Posterior cingulate gyrus (tissue), 11 donors: ENCODE measurements at places on chromosomes 1 and 21.
A peak's percentile ranks its signal among the peaks of the same experiment; 100 is the strongest.

- no peak for DNase-seq
Measured at GRCh38 chr1:219812086-219812485, 116.3 kb downstream of the SLC30A10 start.

GRCh38 chr1:233613252-233614172 lies at the start of gene KCNK1:
Gene KCNK1, plus strand, starts transcription at chr1:233614106. Its CDS starts 66 bp downstream, at chr1:233614172.
- peak; percentile 47 for DNase-seq

- DNase-seq: no peak
Measured at GRCh38 chr1:12209495-12209832, 20.4 kb upstream of the VPS13D start.

DNA sequence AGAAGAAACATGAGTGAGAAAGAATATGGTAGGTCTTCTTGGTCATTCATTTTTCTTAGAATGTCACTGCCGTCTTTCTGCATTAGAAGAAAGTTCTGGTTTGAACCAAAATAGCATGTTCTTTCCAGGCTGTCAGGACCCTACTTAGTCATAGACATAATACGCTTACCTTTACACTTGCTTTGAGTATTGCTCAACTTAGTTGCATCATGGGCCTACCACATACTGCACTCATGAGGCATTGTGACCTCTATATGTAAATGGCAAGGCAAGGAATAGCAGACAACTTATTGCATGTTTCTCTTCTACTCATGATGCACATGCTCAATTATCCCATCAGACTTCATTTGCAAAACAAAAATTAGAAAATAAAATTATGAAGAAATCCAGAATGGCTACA lies 415.0 kb downstream of the HLX start:
- no peak for DNase-seq

DNA sequence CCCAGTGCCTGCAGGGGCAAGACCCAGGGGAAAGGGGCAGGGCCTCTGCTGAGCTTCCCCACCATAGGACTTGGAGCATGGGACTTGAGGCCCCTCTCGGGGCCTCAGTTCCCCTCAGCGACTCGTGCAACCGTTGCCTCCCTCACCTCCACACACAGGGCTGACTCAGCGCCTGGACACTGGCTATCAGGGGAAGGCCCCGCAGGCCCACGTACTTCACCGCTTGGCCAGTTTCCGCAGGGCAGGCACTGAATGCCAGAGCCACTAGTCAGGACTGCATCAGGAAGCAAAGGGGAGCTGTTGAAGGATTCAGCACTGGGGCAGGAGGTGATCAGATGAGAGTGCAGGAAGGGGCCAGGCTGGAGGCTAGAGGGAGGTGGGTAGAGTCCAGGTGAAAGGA lies 15.5 kb upstream of the FAM131C start:
- no peak for DNase-seq

DNA sequence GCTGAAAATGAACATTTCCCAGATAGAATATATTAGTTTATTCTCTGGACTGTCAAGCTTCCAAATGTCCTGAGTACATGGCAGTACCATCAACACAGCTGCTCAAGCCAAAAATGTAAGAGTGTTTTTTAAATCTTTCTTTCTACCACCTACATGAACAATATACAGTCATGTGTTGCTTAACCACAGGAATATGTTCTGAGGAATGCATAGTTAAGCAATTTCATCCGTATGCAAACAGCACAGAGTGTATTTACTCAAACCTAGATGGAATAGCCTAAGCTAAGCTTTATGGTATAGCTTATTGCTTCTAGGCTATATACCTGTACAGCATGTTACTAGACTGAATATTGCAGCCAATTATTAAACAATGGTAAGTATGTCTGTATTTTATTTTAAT lies 561.9 kb upstream of the ADGRL4 start:
- DNase-seq: no peak

DNA sequence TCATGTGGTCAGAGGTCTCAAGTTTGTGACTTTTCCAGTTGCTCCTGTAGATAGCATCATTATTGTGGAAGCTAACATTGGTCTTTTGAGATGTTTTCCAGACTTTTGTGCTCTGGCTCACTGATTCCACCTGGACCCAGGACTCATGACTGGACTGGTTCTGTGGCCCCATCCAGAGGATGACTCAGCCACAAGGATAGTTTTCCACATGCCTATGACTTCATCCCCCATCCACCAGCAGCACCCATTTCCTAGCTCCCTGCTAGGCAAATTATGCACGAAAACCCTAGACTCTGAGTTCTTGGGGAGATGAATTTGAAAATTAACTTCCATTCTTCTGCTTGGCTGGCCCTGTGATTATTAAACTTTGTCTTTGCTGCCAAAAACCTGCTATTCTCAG lies 949.3 kb downstream of the MRPL39 start:
- DNase-seq: no peak

DNA sequence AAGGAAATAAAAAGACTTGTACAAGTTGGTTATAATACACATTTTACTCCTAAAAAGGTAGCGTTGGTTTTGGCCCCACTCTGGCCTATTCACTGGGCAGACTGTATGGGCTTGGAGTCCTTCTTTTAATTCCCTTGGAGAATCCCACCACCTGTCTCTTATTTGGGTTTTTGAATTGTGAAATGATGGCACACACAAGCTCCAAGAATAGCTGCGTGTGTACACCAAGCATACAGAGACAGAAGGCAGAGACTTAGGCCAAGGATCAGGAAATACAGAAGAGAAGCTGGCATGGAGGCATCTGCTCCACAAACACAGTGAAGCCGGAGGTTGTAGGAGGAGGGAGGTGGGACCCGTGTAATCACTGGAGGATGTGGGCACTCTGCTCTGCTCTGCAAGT lies 29.1 kb downstream of the DDR2 start:
- DNase-seq: no peak

GRCh38 chr1:119924948-119925898 lies 28.9 kb upstream of the ADAM30 start:
- peak; percentile 72 for DNase-seq

- no peak for DNase-seq
Measured at GRCh38 chr1:235637756-235638534, 11.6 kb downstream of the GNG4 start.

- peak; percentile 95 for DNase-seq
Measured at GRCh38 chr1:153880962-153881361, 41.8 kb downstream of the GATAD2B start.

GRCh38 chr21:33028773-33029384 lies 3.1 kb downstream of the OLIG2 start:
- DNase-seq: no peak

- no peak for DNase-seq
Measured at GRCh38 chr1:170836141-170836540, 99.2 kb upstream of the MROH9 start.

DNA sequence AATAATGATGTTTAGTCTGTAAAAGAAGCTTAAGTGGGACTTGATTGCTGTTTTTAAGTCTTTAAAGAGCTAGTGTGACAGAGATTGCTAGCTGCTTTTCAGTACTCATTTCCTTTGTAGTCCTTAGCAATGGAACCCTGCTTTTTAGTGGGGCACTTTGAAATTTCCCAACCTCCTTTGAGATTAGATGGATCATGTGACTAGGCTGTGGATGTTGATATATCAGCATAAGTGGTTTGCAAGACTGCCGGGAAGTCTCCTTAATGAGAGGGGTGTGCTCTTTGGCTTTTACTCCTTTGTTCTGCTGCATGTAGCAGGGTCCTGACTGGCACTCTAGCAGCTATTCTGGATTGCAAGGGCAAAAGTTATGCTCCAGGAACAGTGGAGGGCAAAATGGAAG lies 11.2 kb upstream of the RCOR3 start:
- no peak for DNase-seq

- DNase-seq: peak; percentile 52
Measured at GRCh38 chr1:235415008-235415904, 48.0 kb downstream of the TBCE start.
